Astrocyte of the spinal cord (primary cell): ENCODE measurements at places on chromosomes 1 and 21.
A peak's percentile ranks its signal among the peaks of the same experiment; 100 is the strongest.

- DNase-seq = no peak
These were observed 323.8 kb upstream of the ST6GALNAC5 start for GRCh38 chr1:76543495-76543894.

DNA sequence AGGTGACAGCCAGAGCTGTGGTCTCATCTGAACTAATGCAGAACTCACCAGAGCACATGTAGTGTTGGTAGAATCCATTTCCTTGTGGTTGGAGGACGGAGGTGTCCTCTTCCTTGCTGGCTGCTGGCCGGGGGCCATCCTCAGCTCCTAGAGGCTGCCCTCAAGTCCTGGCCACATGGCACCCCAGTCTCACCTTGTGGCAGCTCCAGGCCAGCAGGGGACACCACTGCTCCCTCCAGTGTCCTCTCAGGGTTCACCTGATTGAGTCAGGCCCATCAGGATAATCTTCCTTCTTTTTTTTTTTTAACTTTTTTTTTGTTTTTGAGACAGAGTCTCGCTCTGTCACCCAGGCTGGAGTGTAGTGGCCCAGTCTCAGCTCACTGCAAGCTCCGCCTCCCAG, 2.9 kb downstream of the KCNE1 start:
- no peak for DNase-seq

DNA sequence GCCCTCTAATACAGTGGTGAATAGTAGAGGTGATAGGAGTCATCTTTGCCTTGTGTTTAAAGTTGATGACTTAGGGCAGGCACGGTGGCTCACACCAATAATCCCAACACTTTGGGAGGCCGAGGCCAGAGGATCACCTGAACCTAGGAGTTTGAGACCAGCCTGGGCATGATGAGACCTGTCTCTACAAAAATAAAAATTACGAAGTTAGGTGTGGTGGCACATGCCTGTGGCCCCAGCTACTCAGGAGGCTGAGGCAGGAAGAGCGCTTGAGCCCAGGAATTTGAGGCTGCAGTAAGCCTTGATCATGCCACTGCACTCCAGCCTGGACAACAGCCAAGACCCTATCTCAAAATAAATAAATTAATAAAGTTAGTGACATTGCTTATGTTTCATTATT, 26.6 kb downstream of the CAPZA1 start:
- DNase-seq = no peak

- no peak for DNase-seq
These were observed 362.8 kb downstream of the GPATCH2 start for GRCh38 chr1:217268058-217268457.

- no peak for DNase-seq
These were observed 45.3 kb downstream of the ZSCAN20 start for GRCh38 chr1:33517596-33518250.

- DNase-seq = no peak
These were observed 154.6 kb downstream of the PBX1 start for GRCh38 chr1:164713456-164714207.

DNA sequence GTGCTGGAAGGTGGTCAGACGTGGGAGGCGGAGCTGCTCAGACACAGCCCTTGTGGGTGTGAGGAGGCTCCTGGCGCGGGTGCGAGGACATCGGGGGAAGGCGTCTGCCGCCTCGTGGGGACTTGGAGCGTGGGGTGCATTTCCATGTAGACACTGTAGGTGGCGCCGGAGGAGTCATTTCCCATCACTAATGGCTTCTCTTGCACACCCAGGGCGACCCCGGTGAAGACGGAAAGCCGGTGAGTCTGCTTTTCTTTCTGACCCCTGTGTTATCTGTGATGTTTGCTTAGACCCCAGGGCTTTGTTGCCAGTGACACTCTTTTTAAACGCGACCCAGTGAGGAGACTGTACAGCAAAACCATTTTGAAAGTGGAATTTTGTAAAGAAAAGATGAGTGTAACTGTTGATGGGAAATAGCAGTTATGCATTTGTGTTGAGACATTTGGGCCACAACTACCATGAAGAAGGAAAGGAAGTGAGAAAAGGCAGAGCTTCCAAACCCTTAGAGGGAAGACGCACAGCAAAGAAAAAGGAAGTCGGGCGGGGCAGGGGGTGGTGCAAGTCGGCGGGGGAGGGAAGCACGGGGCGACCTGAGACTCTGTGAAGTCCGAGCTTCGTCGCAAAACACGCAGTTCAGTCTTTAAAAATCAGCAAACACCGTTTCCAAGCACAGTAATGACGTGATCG, 64.0 kb downstream of the SLC19A1 start:
- DNase-seq = peak; percentile 66

DNA sequence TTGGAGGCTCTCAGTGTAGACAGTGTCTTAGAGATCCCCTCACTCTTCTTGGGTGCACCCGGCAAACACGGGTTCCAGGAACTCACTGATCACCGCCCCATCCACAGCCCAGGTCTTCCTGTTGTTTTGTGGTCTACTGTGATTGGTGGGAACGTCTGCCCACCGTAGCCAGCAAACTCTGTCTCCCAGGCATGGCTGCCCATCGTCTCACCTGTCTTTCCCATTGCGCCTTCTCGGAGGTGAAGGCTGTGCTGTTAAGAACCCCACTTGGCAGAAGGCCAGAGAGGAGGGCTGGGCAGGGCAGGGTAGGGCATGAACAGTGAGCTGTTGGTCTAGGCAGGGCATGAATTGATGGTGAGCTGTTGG, 14.1 kb upstream of the KCNA2 start:
- no peak for DNase-seq

DNA sequence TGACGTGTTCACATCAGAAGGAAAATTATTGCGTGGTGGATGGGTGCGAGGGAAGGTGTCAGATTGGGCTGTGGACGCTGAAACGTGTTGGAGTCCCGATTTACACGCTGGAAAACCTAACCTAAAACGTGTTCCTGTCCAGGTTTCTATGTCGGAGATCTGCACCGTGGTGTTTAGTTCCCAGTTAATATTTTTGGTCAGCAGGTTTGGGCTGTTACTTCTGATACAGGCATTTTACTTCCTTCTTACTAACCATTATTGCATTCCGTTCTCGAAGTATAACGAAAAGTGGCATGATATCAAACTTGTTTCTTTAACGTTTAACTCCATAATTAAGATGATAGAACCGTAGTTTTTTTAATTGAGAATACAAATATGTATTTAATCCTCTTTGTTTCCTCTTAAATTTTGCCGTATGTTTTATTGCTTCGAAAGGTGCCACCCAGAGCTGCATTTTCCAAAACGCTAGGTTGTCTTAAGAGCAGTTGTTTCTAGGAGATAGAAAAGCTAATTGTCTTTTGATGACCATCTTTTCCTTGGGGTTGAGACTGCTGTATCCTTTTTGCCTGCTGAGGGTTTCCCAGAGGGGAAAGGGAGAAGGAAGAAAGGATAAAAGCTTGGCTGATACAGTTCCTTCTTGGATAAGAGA, 1.3 kb downstream of the ADARB1 start:
- DNase-seq = peak; percentile 13

- DNase-seq = peak; percentile 37
These were observed 27.7 kb downstream of the UCHL5 start for GRCh38 chr1:193031431-193031830.

- no peak for DNase-seq
These were observed 42.2 kb downstream of the GIPC2 start for GRCh38 chr1:78088015-78088414.

GRCh38 chr21:44771896-44772525, 29.6 kb downstream of the UBE2G2 start:
- no peak for DNase-seq

DNA sequence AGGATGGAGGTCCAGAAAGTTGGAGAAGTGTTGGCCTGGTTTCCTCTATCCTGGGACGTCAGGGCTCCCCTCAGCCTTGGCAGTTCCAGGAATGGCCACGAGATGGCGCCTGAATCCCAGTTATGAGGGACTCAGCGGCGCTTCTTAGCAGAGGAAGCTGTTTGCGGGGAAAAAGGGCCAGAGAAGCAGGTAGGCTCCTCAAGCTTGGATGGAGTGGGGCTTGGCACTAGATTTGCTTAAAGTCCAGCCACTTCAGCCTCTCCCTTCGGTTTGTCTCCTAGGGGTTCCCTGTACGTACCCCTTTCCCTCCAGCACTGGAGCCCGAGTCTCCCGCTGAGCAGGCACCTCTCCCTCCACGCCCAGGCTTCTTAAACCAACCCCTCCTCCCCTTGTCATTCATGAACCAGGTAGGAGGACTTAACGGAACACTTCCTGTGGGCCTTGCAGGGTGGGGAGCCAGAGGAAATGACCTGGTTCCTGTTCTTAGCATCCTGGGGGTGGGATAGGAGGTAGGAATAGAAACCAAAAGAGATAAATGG, 32.0 kb upstream of the TENT5B start:
- peak; percentile 69 for DNase-seq

DNA sequence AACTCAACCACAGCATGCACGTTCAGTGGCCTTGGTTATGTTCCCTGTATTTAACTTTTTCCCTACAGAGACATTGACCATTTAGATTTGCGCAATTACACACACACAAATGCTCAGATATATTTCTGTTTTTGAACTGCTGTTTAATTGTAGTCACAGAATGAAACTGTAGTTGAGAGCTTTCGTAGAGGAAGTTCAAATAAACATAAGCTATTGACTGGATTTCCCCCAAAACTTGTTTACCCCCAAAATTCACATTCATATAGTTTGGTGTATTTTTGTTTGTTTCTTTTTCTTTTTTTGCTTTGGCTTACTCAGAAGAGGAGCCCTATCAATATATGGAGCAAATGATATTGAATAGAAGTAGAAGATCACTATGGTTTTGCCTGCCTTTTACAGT, 921.0 kb downstream of the ADGRL2 start:
- DNase-seq = no peak

- DNase-seq = no peak
These were observed 5.9 kb downstream of the MYCBP start for GRCh38 chr1:38867208-38867607.

GRCh38 chr21:43349644-43350043, 77.3 kb downstream of the SIK1 start:
- DNase-seq = no peak

- DNase-seq = no peak
These were observed 17.1 kb downstream of the TRIM67 start for GRCh38 chr1:231178970-231179369.

DNA sequence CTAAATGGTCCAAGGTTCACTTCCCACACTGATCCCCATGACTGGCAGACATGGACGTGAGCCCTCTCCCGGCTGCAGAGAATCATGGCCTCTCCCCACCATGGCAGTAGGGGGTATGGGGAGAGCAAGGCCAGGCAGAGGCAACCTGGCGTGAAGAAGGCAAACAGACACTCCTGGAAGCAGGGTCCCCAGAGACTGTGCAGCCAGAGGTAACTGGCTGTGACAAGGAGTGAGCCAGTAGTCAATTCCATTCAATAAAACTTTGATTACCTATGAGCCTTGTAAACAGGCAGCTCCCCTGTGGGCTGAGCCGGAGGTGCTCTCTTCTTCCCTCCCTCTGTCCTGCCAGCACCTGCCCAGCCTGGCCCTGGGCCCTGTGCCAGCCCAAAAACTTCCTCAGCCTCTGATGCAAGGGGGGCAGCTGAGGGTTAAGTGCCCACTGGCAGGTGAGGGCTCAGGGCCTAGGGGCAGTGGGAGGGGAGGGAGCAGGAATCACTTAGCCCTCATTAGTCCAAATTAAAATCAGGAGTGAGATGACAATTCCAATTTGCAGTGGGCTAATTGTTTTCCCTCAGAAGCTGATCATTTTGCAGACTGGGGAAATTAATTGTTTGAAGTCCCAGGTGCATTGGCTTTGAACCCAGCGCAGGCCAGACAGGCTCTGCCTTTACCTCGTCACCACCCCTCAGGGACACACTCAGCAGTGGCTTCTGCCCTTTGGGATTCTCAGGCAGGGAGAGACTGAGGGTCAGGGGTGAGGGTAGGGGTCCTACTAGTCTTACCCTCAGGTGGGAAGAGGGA, 35.6 kb downstream of the LRRN2 start:
- no peak for DNase-seq

DNA sequence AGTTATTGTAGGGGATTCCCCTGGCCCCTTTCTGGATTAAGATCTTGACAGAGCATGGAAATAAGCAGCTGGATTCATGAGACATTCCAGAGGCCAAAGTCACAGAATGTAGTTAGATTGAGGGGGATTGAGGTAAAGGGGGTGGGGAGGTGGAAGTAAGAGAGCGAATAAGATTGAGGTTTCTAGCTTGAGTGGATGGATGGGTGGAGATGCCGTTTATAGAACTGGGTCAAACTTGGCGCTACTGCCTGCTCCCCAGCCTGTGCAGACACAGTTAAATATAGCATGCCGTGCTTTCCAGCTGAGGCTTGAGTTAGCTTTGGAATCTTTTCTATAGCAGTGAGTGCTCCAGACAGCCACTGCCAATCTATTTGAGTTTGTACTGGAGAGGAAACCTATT, 85.7 kb downstream of the DYRK1A start:
- DNase-seq = peak; percentile 92

DNA sequence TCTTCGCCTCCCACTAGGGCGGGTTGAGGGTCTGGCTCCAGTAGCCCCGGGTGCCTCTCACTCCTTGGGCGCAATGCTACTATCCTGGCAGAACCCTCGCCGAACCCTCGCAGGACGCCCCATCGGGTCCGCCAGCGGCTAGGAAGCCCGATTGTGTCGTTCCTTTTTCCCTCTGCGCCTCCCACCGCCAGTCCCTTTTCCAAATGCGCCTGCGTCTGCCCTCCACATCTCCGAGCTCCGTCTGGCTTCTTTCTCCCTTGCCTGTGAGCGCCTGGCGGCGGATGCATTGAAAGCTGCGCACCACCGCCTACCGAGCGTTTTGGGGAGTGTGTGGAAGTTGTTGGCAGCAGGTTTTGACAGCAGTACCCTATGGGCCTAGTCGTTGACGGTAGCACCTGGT, 1.0 kb upstream of the DIRAS3 start:
- peak; percentile 68 for DNase-seq

DNA sequence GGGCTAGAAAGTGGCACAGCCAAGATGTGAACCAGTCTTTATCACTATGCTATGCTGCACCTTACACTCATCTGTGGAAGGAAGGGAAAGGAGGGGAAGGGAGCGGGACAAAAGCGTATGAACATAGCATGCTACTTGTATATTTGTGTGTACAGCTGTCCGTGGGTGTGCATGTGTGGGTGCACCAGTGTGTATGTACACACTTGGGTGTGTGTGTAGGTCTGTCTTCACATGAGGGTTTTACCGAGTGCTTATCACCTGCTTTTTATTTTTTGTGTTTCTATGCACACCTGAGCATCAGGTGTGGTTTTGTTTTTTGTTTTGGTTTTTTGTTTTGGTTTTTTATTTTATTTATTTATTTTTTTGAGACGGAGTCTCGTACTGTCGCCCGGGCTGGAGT, 255.7 kb downstream of the RRAGC start:
- DNase-seq = no peak

- no peak for DNase-seq
These were observed 119.3 kb downstream of the SYT2 start for GRCh38 chr1:202590975-202591411.

DNA sequence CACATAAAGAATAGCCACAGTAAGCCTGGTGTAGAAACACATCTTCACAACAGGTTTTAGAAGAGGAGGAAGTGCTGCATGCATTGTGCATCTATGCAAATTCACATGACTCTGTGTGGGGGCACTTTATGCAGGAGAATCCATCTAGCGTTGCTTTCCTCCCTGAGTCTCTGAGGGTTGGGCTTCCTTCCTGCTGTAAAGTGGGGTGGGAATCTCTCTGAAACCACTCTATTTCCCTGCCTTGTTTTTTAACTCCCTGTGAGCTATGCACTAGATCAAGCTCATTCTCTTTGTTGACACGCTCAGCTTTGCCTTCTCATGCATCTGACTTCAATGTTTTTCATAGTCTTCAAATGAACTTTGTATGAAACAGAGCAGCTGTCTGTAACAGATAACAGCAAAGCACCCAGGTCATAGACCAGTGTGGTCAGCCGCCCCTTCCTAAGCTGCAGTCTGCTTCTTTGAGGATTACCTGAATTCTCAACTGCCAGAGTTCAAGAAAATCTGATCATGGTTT, 102.7 kb upstream of the DPH5 start:
- DNase-seq = no peak
